ENCODE measurements at places on chromosomes 7 and 10.
A peak's percentile ranks its signal among the peaks of the same experiment; 100 is the strongest.

DNA sequence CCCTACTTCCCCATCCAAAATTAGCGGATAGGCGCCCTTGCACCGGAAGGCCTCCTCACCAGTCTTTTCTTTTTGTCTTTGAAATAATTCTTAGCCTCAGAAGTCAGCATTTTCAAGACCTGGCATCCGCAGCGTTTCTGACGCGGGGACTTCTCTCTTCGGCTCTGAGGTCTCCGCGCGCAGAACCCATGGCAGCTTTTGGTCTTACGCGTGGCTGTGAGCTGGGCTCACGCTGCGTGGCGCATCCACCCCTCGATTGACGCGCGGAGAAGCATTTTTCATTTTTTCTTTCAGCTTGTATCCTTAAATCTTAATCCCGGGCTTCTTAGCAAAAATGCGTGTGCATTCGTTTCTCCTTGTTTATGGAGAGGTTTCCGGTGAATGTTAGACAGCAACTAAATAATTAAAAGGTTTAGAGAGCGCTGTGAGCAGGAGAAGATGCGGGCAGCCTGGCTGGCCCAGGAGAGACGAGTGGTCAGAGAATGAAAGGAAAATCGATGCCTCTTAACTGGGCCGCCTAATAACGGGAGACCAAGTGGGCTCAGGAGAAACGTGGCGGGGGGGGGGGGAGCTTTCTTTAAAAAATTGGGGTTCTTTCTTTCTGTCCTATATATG lies 2.0 kb upstream of the GATA3 start:
- ATAC-seq: no peak

DNA sequence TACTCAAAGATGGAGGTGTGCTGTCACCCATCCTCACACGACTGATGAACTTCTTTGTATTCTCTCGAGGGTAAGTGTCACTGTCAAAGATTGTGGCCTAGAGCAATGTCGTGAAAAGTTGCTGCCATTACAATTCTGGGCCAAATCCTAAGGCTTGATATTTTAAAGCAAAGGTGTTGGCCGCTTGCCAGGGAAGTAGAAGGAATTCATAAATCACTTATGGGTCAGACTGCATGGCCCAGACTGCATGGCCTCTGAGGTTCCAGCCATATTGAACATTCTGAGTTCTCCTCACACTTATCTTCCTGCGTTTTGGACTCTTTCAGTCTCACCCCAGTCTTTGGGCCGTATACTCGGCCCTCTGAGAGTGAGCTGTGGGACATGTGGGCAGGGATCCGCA lies 8.6 kb downstream of the MEST start:
- ATAC-seq: no peak

- ATAC-seq: no peak
Measured at GRCh38 chr10:6148908-6149307, 53.8 kb upstream of the PFKFB3 start.

- no peak for ATAC-seq
Measured at GRCh38 chr10:10642751-10643150, 374.9 kb upstream of the CELF2 start.

DNA sequence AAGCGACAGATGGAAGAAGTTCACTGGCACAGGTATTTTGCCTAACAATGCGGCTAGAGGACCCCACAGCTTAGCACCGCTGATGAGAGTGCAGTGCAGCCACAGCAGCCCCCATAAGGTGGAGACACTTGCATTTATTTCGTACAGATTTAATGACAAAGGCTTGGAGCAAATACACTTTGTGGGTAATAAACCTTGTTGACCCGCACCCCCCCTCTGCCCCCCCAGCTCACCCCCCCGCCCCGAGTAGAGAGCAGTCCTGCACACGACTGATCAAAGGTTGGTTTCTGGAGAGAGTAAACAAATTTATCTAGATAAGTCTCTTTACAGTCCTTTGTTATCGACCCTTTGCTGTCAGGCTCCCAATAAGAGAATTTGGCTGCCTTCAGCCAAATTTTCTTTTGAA lies 96.7 kb upstream of the LRGUK start:
- ATAC-seq: no peak

DNA sequence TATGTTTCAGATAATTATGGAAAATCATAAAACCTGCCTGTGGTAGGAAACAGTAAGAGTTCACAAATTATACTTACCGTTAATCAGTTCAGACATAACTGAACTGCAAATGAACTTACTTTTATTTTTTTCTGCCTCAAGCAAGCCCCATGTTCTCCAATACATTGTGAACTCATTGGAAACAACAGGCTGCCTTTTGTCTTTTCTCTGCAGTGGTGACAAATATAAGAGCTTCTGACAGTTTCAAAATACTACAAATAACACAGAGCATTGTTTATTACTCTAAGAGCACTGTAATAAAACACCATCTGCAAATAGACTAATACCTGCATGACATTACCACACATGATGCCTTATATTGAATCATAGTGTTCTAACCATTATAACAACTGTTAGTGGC lies 94.0 kb upstream of the CDCA7L start:
- no peak for ATAC-seq

DNA sequence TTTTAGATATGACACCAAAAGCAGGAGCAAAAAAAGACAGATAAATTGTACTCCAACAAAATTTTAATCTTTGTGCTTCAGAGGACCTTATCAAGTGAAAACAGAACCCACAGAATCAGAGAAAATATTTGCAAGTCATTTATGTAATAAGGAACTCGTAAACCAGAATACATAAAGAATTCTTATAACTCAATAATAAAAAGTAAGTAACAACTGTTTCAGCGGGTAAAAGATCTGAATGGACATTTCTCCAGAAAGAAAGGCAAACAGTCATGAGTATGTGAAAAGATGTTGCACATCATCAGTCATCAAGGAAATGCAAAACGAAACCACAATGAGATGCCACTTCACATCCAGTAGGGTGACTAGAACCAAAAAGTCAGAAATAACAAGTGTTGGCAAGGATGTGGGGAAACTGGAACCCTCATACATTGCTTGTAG lies 167.7 kb upstream of the KCTD7 start:
- ATAC-seq: no peak

GRCh38 chr7:1593091-1593866 lies 23.4 kb upstream of the PSMG3 start:
- peak; percentile 80 for ATAC-seq

GRCh38 chr7:40946549-40946948 lies 756.3 kb downstream of the INHBA start:
- ATAC-seq: no peak

DNA sequence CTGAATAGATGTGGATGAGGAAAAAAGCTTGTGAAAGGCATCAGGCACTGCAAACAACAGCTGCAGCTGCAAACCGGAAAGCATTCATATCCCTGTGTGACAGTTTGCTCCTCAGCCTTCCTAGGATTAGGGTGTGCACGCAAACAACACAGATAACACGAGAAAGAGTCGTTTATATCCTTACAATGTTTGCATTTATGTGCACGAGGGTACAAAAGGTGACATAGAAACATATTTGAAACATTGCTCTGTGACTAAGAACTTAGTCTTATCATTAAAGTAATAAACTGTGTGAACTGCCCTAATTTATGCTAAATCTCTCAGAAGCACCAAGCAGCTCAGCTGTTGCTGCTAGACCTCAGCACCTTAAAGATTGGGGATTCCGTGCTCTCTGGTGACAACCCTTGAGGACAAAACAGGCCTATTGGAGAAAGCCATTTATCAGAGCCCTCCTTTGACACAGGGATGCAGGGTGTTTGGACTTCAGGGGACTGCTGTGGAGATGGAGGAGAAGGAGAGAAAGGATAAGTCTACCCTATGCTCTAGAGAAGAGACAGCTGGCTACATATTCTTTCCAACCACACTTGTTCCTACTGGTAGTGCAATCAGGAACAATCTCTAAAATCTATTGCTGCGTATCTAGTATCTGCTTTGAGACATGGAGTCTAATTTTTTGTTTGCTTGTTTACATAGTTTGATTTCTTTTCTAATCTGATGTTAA lies 176.2 kb downstream of the GNAT3 start:
- no peak for ATAC-seq

- ATAC-seq: no peak
Measured at GRCh38 chr10:97499561-97500296, 1.0 kb downstream of the UBTD1 start.

- peak; percentile 79 for ATAC-seq
Measured at GRCh38 chr7:70710011-70710480, 421.9 kb upstream of the GALNT17 start.

DNA sequence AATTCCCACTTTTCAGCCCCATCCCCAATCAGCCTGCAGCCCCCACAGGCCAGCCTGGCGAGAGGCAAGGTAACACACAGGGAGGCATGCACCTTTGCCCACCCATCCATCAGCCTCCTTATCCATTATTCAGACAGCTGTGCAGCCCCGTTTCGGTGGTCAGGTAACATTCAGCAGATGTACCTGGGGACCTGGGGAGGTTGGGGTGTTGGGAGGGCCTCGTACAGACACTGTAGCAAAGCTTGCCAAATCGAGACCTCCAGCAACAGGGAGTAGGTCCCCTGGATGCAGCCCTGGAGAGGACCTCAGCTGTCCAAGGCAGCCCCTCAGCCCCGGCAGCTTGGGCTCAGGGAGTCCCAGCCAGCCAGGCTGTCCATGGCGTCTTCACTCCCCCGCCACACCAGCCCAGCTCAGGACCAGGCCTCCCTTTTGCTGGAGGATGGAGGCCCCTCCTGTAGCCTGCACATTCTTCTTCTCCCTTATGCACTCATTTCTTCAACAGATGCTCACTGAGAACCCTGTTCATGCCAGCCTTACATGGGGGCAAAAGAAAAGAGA lies 8.5 kb upstream of the DRGX start:
- ATAC-seq: no peak

DNA sequence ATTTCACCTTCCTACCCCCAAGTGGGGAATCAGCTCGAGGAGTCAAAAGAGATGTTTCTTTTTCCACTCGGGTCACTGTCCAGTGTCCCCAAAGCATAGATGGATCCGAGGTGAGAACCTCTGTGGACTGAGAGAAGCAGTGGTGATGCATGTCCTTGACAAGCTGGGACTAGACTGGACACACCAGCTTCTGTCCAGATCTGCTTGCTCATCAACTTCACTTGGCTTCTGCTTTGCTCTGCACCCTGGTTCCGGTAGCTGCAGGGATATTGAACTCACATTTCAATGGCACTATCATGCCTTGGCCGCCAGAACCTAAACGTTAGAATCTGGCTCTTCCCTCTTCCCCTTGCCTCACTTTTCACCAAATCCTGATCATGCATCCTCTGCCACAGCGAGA lies 50.3 kb upstream of the CXCL12 start:
- no peak for ATAC-seq

GRCh38 chr7:138325434-138325833 lies 134.6 kb upstream of the TRIM24 start:
- no peak for ATAC-seq

DNA sequence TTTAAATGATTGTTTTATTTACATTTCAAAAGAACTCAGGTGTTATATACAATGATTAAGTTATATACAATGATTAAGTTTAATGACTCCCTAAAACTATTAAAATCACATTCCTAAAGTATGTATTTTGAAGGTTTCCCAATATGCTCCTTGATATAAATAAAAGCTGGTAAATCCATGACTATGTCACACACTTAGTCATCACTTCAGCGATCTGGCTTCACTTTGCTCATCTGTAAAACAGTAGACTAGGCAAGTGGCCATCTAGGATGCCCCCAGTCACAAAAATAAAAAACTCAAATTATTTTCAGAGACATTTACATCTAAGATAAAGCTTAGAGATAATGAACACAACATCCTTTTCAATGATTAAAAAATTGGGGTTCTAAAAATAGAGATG lies 10.8 kb downstream of the ICA1 start:
- ATAC-seq: no peak

- 0 out of 3 replicates have a peak, but pooled peaks have one; percentile 30 for ATAC-seq
Measured at GRCh38 chr7:144050093-144050492, 1.3 kb downstream of the OR2A5 start.

- ATAC-seq: no peak
Measured at GRCh38 chr7:132836746-132837145, 245.1 kb downstream of the CHCHD3 start.

GRCh38 chr7:69516238-69516820 lies 81.9 kb upstream of the AUTS2 start:
- no peak for ATAC-seq

Data from SK-N-SH treated with all-trans-retinoic acid at 6 μM for 48 hours (cell line).